Dermis lymphatic vessel endothelial cell (primary cell): ENCODE measurements at places on chromosomes 13 and 19. TPM values are rescaled to one million over a fixed set of nuclear protein-coding genes. Genes with fewer than 3 reads are reported as not detected.

The SLC8A2 gene
- total RNA-seq: not detected in 2 replicates

The IFNL1 gene
- total RNA-seq: not detected in 2 replicates

The IGFL2 gene
- total RNA-seq: not detected in 2 replicates

The SLC25A42 gene
- total RNA-seq: 4.1 and 4.3 TPM in 2 replicates

The PROZ gene
- total RNA-seq: not detected in 2 replicates

The FBXO27 gene
- total RNA-seq: 0.52 and 0.76 TPM in 2 replicates

The RASGRP4 gene
- not detected in 2 replicates for total RNA-seq

The GALP gene
- total RNA-seq: not detected in 2 replicates

The FGF14 gene
- 0.34 and 0.87 TPM in 2 replicates for total RNA-seq

The KIR3DL1 gene
- total RNA-seq: not detected in 2 replicates

The SBK3 gene
- 0.22 and 0.26 TPM in 2 replicates for total RNA-seq

The OSCAR gene
- total RNA-seq: not detected in 2 replicates

The FBXO17 gene
- total RNA-seq: 15.8 and 23.6 TPM in 2 replicates

The DZIP1 gene
- 0.26 and 0.43 TPM in 2 replicates for total RNA-seq

The NOVA2 gene
- total RNA-seq: 3.7 and 6.4 TPM in 2 replicates

The PODNL1 gene
- not detected in 2 replicates for total RNA-seq

The ERICH4 gene
- not detected in 2 replicates for total RNA-seq

The APOC1 gene
- 1.5 and 3.0 TPM in 2 replicates for total RNA-seq

The ZNF730 gene
- 0.54 and 1.3 TPM in 2 replicates for total RNA-seq

The PNMA8B gene
- under 0.01 TPM in 2 replicates for total RNA-seq

The PSG7 gene
- total RNA-seq: not detected in 2 replicates

The NLRP12 gene
- total RNA-seq: 0.22 and 0.43 TPM in 2 replicates

The AMH gene
- total RNA-seq: 1.3 and 2.0 TPM in 2 replicates

The GRIN3B gene
- 0.09 and 0.33 TPM in 2 replicates for total RNA-seq

The FPR2 gene
- not detected in 2 replicates for total RNA-seq

The ZNF382 gene
- total RNA-seq: 2.4 and 3.8 TPM in 2 replicates

The ZNF415 gene
- total RNA-seq: under 0.01 and 0.60 TPM in 2 replicates

The LRFN3 gene
- 1.2 and 1.7 TPM in 2 replicates for total RNA-seq

The MRPL54 gene
- total RNA-seq: 43.0 and 53.9 TPM in 2 replicates

The RNF225 gene
- 0.09 TPM in 1 of 2 replicates, not detected in the other for total RNA-seq

The ZFP82 gene
- total RNA-seq: 4.3 and 7.3 TPM in 2 replicates

The FOXA3 gene
- 0.09 TPM in 1 of 2 replicates, not detected in the other for total RNA-seq

The TMEM255B gene
- total RNA-seq: 47.4 and 49.2 TPM in 2 replicates

The ALOX5AP gene
- 0.11 TPM in 1 of 2 replicates, not detected in the other for total RNA-seq

The ZNF888 gene
- total RNA-seq: 4.4 and 5.7 TPM in 2 replicates

The COMP gene
- under 0.01 TPM in 1 of 2 replicates, not detected in the other for total RNA-seq

The SH2D3A gene
- 2.2 and 3.0 TPM in 2 replicates for total RNA-seq

The CEACAM20 gene
- not detected in 2 replicates for total RNA-seq

The RXFP2 gene
- total RNA-seq: not detected in 2 replicates

The CLEC11A gene
- total RNA-seq: 0.34 and 1.6 TPM in 2 replicates

The MEF2B gene
- total RNA-seq: not detected in 2 replicates

The OR7G3 gene
- total RNA-seq: not detected in 2 replicates

The PSMD8 gene
- 197 and 198 TPM in 2 replicates for total RNA-seq

The SHISA7 gene
- not detected in 2 replicates for total RNA-seq

The GPC5 gene
- 0.43 and 1.3 TPM in 2 replicates for total RNA-seq

The ZNF700 gene
- 5.2 and 7.8 TPM in 2 replicates for total RNA-seq
